ENCODE measurements at places on chromosomes 5 and 9.
A peak's percentile ranks its signal among the peaks of the same experiment; 100 is the strongest.

GRCh38 chr5:123756318-123756665, 244.3 kb downstream of the CSNK1G3 start:
- DNase-seq, result no peak

DNA sequence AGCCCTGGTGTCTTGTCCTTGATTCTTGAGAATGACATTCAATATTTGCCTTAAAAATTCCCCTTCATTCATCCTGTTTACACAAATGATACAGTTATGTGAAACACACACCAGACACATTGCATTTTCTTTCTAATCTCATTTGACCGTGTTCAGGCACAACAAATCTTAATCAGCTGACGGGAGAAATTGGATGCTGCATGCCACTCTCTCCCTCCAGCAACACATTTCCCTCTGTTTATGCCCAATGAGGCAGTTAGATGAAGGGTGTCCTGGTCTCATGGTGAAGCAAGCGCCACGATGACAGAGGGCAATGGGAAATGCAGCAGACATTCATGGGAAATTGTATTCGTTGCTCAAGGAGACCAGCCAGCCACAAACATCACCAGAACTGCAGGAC, 3.2 kb upstream of the FGF1 start:
- no peak for DNase-seq

DNA sequence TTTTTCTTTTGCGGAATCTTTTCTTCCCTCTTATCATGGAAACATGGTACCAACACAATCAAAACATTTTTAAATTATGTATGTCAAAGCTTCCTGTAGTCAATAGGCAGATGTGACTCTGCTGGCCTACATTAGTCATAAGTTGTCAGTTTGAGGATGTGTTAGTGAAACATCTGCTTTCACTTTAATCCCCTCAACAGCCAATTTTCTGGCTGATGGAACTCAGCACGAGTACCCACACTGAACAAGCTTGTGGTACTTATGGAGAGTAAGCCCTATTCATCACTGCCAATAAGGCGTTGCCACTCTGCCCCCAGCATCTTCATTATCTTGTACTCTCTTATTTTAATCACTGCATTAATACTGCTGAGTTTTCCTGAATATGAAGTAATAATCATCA, 1034.4 kb downstream of the CDH9 start:
- no peak for DNase-seq

DNA sequence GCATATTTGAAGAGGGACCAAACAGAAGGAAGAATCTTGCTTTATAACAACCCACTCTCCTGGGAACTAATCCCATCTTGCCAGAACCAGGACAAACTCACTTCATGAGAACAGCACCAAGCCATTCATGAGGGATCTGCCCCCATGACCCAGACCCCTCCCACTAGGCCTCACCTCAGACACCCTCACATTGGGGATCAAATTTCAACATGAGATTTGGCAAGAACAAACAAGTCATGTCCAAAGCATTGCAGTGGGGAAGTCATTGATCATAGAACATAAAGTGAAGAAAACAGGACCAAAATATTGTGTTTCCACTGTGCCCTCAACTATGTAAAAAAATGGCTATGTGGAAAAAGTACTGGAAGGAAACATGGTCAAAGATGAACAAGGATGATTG, 43.9 kb downstream of the MAP1B start:
- peak; percentile 32 for DNase-seq

- DNase-seq, result no peak
Measured at GRCh38 chr5:172599204-172599567, 41.9 kb upstream of the NEURL1B start.

GRCh38 chr9:126607731-126608130, 6.0 kb upstream of the LMX1B start:
- no peak for DNase-seq

DNA sequence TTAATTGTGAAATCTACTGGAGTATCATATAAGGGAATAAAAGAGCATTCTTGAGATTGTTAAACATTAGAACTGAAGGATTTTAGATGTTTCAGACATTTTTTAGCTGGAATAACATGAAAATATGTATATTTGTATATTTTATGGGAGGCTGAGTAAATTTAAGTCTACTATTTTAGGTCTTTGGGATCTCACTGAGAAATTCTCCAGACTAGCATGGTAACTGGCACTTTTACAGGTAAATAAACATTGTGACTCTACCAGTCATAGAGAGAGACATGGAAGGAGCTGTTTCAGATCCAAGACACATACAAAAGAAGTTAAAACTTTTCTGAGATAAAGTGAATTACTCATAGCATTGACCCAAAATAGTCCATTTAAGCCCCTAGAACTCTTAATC, 59.4 kb downstream of the NDUFAF2 start:
- peak; percentile 37 for DNase-seq

DNA sequence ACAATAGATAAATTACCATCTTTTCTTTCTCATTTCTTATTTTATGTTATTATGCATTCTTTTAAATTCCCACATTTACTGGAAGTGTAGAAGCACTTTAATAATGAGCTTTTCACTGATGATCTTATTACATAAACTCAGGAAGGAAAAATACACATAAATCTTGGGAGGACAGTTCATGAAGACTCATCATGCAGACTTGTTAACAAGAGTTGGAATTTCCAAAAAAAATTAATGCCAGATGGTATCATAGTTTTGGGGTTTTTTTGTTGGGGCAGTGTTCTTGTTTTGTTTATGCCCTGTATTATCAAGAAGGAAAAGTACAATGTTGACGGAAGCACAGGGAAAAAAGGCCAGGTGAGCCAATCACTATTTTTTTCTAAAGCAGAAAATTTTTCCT, 35.1 kb downstream of the CEMIP2 start:
- DNase-seq, result peak; percentile 28

- no peak for DNase-seq
Measured at GRCh38 chr5:58294598-58295305, 165.1 kb downstream of the PLK2 start.
